ENCODE measurements at places on chromosomes 6 and 20.

GRCh38 chr6:80988286-80988685 is 764.2 kb downstream of the TENT5A start:
- no peak for DNase-seq

DNA sequence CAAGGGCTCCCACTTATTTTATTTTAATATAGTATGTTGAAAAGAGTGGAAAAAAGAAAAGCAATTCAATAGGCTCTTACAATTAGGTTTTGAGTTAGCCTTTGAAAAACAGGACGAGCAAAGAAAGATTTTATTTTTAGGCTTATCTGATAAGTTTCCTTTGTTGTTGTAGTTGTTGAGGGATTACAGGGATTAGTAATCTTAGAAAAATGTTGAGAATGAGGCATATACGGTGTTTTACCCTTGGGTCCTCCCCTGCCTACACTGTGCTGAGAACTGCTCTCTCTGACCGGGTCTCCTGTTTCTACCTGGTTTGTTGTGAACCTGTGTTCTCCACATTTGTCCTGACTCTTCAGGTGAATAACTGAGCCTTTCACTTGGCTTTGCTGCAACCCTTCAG is 16.7 kb downstream of the TRAPPC3L start:
- DNase-seq, result no peak

DNA sequence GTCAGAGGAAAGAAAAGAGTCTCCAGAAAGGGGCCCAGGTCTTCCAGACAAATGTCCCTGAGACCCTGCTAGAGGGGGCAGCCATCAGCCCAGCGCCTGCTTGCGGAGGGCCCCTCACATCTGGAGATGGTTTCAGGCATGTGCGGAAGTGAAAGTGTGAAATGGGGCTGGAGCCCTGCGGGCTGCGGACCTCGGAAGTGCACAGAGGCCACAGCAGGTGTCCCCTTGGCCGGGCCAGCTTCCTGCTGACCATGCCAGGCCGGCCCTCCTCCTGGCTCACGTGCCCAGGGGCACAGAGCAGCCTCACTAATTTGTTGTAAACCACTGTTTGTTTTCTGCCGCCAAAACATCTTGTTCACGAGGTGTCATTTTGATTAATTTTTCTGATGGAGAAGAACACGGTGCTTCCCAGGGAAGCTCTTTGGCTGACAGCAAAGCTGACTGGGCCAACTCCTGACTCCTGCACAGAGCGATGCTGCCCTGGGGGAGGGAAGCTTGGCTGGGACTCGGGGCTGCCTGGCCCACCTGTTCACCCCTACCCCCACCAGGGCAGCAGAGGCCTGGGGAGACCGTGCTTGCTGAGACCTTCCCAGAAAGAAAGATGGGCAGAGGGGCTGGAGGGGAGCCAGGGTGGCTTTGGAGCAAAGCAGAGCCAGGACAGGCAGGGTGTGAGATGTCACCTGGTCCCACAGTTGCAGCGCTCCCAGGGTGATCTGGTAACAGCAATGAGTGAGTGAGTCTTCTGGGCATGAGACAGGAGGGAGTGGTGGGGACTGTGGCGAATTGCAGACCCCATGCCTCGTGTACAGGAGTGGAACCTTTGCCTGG is 54.2 kb downstream of the BCAS4 start:
- no peak for DNase-seq

DNA sequence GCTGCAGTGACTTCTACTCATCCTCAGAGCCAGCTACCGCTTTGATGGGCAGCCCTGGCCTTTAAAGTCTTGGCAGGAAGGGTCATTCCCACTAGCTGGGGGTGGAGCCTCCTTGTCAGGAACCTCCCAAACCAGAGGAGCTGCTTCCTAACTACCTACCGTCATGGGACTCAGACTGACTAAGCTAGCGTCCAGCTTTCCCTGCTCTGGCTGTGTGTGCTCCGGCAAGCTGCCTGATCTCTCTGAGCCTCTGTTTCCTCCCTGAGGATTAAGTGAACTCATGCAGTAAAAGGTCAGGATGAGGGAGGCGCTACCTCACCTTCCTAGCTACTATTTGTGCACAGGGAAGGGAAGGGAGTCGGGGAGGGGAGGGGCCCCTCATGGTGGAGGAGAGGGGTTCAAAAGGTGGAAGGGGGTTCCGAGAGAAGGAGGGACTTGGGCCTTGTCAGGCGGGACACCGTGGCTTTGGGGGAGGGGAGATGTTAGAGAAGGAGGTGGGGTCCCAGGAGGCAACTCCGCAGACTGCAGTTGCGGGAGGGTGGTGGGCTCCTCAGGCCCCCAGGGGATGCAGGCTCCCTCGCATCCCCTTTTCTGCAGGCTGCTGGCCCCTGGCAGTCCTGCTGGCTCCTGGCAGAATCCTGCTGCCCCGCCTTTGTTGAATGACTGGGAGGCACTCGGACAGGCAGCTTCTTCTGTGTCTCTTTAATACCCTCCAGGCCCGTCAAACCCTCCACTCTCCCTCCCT is 9.8 kb downstream of the DUSP15 start:
- DNase-seq, result no peak

- DNase-seq, result no peak
Observed at GRCh38 chr20:63002511-63002910, 4.3 kb downstream of the BHLHE23 start.

DNA sequence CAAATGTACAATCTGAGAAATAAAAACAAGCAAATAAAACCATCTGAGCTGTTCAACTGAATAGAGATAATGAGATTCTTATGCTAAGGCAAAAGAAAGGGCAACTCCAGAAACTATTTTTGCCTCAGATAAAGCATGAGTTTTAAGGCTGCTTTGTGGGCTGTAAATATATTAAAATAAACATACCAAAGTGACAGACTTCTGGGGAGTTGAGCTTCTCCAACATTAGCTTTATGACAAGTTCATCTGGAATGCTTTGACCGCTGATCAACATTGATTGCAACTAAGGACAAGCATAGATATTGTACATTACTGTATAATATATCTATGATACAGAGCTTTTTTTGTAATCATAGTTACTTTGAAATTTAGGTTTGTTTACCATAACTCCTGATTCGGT is 19.3 kb downstream of the AK9 start:
- no peak for DNase-seq

- DNase-seq, result no peak
Observed at GRCh38 chr6:85417336-85417735, 32.5 kb upstream of the NT5E start.
